Omental fat pad (tissue), 4 donors: ENCODE measurements at places on chromosomes 4 and X. TPM values are rescaled to one million over a fixed set of nuclear protein-coding genes. Genes with fewer than 3 reads are reported as not detected.
A peak's percentile ranks its signal among the peaks of the same experiment; 100 is the strongest.

DNA sequence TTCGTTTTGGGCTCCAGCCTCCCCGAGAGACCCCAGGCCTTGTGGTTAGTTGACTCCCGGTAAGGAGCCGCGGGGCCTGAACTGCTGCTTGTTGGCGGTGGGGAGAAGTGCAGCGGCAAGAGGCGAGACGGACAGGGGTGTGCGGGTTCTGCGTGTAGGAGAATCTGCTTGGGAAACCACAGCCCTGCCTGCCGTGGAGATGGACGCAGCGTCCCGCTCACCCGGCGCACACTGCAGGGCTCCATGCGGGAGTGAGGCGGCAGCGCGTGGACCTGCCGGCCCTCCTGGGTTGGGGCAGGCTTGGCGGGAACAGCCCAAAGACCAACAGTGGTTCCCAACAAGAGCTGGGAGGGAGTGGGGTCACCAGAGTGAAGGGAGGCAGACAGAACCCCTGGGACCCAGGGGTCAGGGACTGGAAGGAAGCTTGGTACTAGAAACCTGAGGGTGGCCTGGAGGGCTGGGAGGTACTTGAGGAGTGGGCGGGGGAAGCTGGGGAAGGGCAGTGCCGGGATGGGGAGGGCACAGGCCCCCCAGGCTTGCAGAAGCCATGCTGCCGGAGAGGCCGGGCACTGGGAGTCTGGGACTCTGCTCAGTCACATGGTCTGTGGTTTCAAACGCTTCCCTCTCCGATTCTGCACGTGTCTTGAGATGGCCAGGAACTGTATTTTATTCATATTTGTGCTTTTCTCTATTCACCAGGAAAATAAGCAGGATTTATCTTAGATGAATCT, 70.8 kb downstream of the RGS12 start:
- no peak for DNase-seq

The ETDB gene
- not detected for total RNA-seq

The AFF2 gene
- total RNA-seq: 5.7 TPM

- DNase-seq: no peak
These were observed 30.8 kb upstream of the MTNR1A start for GRCh38 chr4:186586205-186586604.

DNA sequence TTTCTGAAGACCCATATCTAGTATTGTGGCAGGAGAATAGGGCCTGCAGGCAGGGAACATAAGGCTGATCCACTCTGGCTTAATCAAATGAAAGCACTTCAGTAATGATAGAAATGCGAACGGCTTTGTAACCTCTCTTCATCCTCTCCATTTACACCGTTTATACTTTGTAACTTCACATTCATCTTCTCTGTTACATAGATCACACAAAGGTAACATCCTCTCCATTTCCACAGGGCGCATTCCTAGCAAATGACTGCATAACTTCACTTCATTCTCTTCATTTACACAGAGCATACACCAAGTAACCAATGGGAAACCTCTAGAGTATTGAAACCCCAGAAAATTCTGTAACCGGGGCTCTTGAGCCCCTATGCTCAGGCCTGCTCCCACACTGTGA, 65.5 kb upstream of the SLC34A2 start:
- no peak for DNase-seq

DNA sequence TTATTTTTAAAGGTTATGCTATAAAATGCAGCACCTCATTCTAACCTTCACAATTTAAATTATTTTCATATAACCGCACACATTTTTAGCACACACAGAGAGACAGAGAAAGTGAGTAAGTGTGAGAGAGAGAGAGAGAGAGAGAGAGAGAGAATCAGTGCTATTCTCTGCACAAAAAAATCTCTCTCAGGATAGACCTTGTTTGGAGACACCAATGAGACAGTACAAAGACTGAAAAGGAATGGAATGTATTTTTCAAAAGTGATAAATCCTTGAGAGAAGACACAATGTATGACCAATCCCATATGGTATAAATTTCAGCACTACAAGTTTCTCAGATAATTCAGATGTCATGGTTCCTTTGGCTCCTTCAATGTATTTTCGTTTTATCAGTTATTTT, 132.1 kb upstream of the PCDH18 start:
- no peak for DNase-seq

GRCh38 chr4:82789025-82789776, 9.4 kb downstream of the SCD5 start:
- no peak for DNase-seq

DNA sequence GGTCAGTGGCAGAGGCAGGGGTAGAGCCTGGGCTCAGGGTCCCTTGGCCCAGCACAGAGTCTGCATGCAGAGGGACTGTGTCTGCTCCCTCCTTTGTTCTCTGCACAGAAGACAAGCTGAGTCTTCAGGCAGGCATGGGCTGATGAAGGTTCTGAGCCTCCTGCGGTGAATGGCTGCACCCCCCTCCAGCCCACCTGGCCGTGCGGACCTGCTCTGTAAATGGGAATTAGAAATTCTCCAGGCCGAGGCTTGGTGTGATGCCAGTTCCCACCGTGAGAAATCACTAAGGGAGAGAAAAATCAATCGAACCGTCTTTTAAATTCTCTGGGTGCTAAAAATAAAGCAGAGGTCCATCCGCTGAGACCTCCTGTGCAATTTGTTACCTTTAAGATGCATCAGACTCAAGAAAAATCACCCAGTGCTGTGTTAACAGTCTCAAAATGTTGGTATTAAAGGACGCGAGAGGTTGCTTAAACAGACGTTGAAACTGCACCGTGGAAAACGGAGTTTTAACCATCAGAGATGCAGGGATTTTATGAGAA, 96.0 kb downstream of the WFS1 start:
- no peak for DNase-seq

GRCh38 chr4:106565727-106566126, 197.1 kb upstream of the GIMD1 start:
- DNase-seq: no peak

The PFKFB1 gene
- total RNA-seq: 23.8 TPM

- DNase-seq: no peak
These were observed 17.2 kb downstream of the EDNRA start for GRCh38 chr4:147498031-147498660.

The GABRB1 gene
- not detected for total RNA-seq

The SLITRK2 gene
- 0.48 TPM for total RNA-seq

DNA sequence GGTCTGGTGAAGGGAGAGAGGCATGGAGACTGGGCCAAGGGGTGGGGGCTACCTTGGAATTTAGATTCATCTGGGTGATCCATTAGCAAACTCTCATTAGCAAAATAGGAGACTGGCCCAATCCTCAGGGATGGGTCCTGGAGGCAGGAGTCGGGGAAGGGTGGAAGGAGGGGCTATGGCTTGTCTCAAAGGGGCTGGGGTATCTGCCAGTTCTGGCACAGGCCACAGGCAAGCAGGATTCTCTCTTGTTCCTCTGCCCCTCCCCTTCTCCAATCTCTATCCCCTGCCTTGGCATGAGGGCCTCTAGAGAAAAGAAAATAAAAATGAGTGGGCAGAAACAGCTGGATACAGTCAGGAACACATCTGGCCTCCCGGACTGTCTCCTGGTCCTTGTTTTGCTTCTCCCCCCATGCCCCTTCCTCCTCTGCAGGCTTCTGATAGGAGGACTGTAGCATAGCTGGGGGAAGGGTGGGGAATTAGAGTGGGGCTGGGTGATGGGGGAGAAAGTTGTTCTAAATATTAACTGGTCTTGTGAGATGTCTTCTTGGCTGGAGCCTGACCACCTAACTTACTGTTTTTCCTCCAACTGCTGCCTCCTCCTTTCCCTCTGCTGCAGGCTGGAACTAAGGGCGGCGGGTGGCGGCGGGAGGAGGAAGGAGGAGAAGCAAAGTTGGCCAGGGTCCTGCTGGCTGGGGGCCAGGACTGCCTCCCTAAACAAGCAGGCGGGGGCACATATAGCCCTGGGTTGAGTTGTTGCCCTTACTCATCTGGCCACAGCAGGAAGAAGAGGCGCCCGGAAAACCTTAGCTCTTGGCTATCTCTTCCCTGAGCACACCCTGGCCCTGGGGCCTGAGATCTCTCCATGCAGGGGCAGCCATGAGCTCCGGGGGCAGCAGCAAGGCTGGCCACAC, 53.3 kb upstream of the LAS1L start:
- peak; percentile 64 for DNase-seq

The CXCL6 gene
- total RNA-seq: not detected

GRCh38 chr4:41586675-41587225, 48.8 kb downstream of the LIMCH1 start:
- no peak for DNase-seq

DNA sequence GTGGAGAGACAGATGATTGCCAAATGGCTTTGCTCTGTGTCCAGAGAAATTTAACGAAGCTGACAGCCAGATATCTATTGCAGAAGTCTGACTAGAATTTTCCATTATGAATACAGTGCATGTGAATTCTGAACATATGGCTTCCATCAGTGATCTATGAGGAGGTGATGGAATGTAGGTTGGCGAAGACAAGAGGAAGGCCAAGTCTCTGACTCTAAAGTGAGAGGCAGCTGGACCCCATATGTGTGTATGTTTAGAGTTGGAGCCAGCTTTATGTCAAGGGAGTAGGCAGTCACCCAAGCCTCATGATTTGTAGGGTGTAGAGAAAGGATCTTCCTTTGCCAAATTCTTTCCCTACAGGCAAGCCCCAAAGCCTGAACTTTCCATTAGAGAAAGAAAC, 76.2 kb upstream of the TEX13D start:
- DNase-seq: no peak
